ENCODE measurements at places on chromosomes 12 and 14. TPM values are rescaled to one million over a fixed set of nuclear protein-coding genes. Genes with fewer than 3 reads are reported as not detected.
A peak's percentile ranks its signal among the peaks of the same experiment; 100 is the strongest.

- DNase-seq = peak; percentile 68
Observed at GRCh38 chr12:630656-631632, 32.3 kb downstream of the NINJ2 start.

GRCh38 chr12:1532375-1533165, 61.8 kb downstream of the FBXL14 start:
- DNase-seq = no peak

- DNase-seq = no peak
Observed at GRCh38 chr14:77557391-77557790, 58.8 kb upstream of the ISM2 start.

DNA sequence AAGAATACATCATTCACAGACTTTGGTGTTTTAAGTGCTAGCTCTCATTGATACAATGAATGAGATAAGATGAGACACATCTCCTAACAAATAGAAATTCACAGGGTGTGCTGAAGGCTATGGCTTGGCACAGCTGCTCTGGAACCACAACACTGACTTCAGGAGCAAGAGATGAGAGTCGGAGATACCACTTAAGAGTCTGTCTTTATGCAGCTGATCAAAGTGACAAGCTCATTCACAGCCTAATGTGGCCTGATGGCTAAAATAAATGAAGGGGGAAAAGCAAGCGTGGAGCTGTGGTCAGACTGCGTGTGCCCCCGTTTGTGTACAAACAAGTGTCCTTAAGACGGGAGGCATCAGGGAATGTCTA, 29.7 kb upstream of the FAM181A start:
- no peak for DNase-seq

DNA sequence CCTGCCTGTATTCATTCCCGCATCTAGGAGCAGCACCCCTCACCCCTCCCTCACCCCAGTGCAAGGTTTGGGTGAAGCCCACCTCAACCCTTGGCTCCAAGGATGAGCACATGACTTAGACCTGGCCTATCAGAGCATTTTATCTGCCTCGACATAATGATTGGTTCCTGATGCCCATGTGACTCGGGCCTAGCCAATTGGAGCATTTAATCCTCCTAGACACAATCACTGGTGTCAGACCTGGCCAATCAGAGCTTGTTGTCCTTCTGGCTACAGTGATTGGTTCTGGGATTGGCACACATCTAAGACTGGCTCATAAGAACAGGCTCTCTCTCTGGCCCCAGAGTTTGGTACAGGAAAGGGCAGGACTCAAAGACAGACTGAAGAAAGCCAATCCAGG, 73.1 kb upstream of the MYL2 start:
- DNase-seq = no peak

GRCh38 chr14:99758872-99759545, 34.2 kb upstream of the EML1 start:
- DNase-seq = no peak

The PCED1B gene
- 30.2 TPM for total RNA-seq

The TMEM121 gene
- total RNA-seq = not detected

The RD3L gene
- not detected for total RNA-seq

All from natural killer cell (primary cell).